Stimulated activated memory B cell treated with anti-CD40 and anti-IgM and Interleukin-4, amounts not matched to agents 10 μg/mL and 1 μg/mL and 100 μg/mL, for 72 hours (primary cell): ENCODE measurements at places on chromosomes 7 and 10.
A peak's percentile ranks its signal among the peaks of the same experiment; 100 is the strongest.

DNA sequence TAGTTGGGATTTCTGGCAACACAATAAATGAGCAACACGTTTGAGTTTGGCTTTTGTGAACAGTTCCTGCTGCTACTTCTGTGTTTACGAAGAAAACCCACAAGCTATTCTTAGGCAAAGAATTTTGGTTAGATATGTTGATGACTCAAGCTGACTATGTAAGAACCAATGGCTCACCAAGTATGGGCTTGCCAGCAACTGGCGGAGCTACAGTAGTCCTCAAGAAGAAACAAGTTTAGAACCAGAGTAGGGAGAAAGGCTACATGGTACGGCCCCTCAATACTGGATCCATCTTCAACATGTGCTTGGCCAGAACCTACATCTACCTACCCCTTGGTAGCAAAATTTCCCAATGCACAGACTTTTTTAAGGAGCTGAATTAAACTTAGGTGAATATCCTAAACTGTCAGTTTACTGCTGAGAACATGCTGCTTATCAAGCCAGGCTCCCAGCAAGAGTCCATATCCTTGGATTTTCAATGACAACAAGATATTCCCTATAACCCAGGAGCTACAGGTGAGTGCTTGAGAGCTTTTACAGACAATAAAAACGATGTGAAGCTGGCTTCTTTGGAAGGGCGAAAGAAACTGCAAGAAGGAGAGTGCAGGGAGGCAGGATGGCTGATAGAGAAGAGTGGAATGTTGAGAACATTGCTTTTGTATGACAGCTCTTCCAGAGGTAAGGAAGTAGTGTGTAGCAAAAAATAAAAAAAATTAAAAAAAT is 74.3 kb upstream of the ASAH2 start:
- peak overlapping the region; percentile 47 for H3K27ac ChIP-seq
- H3K4me1 ChIP-seq = peaks cover 36% of the 10 kb centered on the region
- H3K27me3 ChIP-seq = no peaks in the 10 kb centered on the region
- ATAC-seq = peak; percentile 73

DNA sequence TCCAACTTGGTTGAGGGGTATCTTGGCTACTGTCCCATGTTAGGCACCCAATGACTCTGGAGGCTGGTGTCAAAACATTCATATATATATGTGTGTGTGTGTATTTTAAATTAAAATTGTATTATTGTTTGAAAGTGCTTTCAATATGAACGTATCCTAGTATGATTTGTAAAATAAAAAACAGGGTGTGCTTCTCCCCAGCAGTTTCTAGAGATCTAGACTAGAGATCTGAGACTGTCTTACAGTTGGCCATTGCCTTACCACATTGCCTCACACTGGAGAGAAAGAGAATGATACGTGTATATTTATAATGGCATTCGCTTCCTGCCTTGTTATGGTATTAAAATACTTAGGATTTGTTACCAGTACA is 1.2 kb downstream of the BAG3 start:
- peak overlapping the region; percentile 77 for H3K4me3 ChIP-seq
- H3K27me3 ChIP-seq = no peaks in the 10 kb centered on the region
- ATAC-seq = peak; percentile 25
- no peaks in the 10 kb centered on the region for H3K36me3 ChIP-seq
- H3K4me1 ChIP-seq = peaks cover 20% of the 10 kb centered on the region

DNA sequence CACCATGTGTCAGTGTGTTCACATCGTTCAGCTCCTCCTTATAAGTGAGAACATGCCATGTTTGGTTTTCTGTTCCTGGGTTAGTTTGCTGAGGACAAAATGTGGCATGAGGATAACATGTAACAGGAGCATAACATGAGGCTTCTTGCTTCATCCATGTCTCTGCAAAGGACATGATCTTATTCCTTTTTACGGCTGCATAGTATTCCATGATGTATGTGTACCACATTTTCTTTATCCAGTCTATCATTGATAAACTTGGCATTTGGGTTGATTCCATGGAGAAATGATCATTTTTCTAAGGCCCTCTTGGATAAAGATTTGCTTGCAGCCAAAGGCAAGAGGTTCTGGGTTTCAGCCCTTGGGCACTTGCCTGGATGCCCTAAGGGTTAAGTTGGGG is 128.5 kb upstream of the ZEB1 start:
- H3K27ac ChIP-seq = no peak overlapping the region
- no peak for ATAC-seq
- H3K36me3 ChIP-seq = no peaks in the 10 kb centered on the region
- H3K27me3 ChIP-seq = no peaks in the 10 kb centered on the region

DNA sequence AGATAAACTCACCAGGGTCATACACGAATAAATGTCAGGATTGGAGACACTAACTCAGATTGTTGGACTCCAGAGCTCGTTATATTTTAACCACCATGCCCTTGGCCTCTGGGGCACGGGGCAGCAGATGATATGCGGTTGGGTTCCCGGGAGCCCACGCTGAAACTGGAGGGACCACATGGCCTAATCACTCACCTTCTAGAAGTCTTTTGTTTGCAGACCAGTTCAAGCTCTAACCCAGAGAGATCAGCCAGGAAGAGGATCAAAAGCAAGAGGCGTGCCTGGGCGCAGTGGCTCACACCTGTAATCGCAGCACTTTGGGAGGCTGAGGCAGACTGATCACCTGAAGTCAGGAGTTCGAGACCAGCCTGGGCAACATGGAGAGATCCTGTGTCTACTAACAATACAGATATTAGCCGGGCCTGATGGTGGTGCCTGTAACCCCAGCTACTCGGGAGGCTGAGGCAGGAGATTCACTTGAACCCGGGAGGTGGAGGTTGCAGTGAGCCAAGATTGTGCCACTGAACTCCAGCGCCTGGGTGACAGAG is 42.6 kb upstream of the ECHDC3 start:
- H3K4me3 ChIP-seq = no peak overlapping the region
- no peaks in the 10 kb centered on the region for H3K36me3 ChIP-seq
- no peaks in the 10 kb centered on the region for H3K27me3 ChIP-seq
- ATAC-seq = peak; percentile 31
- H3K4me1 ChIP-seq = peaks cover 60% of the 10 kb centered on the region

- no peaks in the 10 kb centered on the region for H3K36me3 ChIP-seq
- H3K4me3 ChIP-seq = no peak overlapping the region
- ATAC-seq = no peak
- no peak overlapping the region for H3K27ac ChIP-seq
- H3K27me3 ChIP-seq = no peaks in the 10 kb centered on the region
Measured at GRCh38 chr7:2502647-2502966, 17.0 kb upstream of the LFNG start.

GRCh38 chr10:62946278-62946677 is 130.1 kb upstream of the EGR2 start:
- ATAC-seq = no peak
- no peaks in the 10 kb centered on the region for H3K4me1 ChIP-seq
- H3K4me3 ChIP-seq = no peak overlapping the region
- H3K27ac ChIP-seq = no peak overlapping the region
- H3K27me3 ChIP-seq = peaks cover 9% of the 10 kb centered on the region

- no peak overlapping the region for H3K27ac ChIP-seq
- H3K4me3 ChIP-seq = no peak overlapping the region
- no peaks in the 10 kb centered on the region for H3K4me1 ChIP-seq
- H3K36me3 ChIP-seq = no peaks in the 10 kb centered on the region
- H3K27me3 ChIP-seq = peaks cover 20% of the 10 kb centered on the region
- ATAC-seq = no peak
Measured at GRCh38 chr10:42971251-42971599, 105.6 kb upstream of the RET start.

DNA sequence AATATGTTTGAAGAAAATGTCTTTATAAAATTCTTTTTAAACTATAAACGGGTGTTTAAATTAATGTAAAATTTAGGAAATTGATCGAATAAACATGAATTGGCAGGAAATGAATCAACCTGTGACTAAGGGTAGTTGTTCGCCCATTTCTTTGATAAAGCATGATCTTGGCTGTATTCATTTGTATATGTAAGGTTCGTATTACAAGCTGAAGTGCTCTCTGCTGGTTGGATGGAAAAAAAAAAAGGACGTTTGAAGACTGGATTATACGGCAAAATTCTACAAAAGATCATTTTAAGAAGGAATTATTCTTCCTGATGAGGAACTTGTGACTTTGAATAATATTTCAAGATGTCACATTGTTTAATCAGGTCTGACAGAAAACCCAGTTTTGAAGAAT is 185.4 kb upstream of the ANK3 start:
- no peak overlapping the region for H3K4me3 ChIP-seq
- peaks cover 6% of the 10 kb centered on the region for H3K36me3 ChIP-seq
- H3K4me1 ChIP-seq = peaks cover 30% of the 10 kb centered on the region
- H3K27me3 ChIP-seq = no peaks in the 10 kb centered on the region
- H3K27ac ChIP-seq = no peak overlapping the region

- no peak overlapping the region for H3K27ac ChIP-seq
- no peak overlapping the region for H3K4me3 ChIP-seq
- no peak for ATAC-seq
- H3K4me1 ChIP-seq = peaks cover 16% of the 10 kb centered on the region
- H3K27me3 ChIP-seq = no peaks in the 10 kb centered on the region
- no peaks in the 10 kb centered on the region for H3K36me3 ChIP-seq
Measured at GRCh38 chr7:36313607-36314006, 76.1 kb upstream of the ANLN start.

GRCh38 chr10:18236756-18237155 is 96.5 kb downstream of the CACNB2 start:
- H3K27me3 ChIP-seq = no peaks in the 10 kb centered on the region
- no peak overlapping the region for H3K4me3 ChIP-seq
- no peaks in the 10 kb centered on the region for H3K36me3 ChIP-seq

DNA sequence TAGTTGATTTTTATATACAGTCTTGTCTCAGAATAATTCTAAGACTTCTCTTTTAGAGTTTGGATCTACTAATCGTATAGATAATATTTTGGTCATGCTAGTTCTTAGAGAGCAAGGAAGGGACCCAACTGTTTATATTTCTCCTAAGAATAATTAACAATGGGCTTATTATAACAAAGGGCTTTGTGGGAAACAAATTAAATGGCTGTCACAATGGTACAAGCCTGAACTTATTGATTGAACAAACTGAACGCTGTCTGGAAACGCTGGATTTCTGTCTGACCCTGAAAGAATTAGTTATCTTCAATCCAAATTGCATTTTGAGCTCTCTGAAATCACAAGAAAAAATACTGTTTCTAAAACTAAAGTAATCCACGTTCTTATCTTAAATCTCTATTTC is 56.8 kb downstream of the CSTF2T start:
- H3K4me3 ChIP-seq = no peak overlapping the region
- no peaks in the 10 kb centered on the region for H3K27me3 ChIP-seq
- H3K36me3 ChIP-seq = no peaks in the 10 kb centered on the region
- ATAC-seq = no peak
- no peak overlapping the region for H3K27ac ChIP-seq
